Glomerular endothelial cell (primary cell): ENCODE measurements at places on chromosomes 11 and 22. TPM values are rescaled to one million over a fixed set of nuclear protein-coding genes. Genes with fewer than 3 reads are reported as not detected.

NXPE4 gene
- total RNA-seq: not detected in 2 replicates

DNA sequence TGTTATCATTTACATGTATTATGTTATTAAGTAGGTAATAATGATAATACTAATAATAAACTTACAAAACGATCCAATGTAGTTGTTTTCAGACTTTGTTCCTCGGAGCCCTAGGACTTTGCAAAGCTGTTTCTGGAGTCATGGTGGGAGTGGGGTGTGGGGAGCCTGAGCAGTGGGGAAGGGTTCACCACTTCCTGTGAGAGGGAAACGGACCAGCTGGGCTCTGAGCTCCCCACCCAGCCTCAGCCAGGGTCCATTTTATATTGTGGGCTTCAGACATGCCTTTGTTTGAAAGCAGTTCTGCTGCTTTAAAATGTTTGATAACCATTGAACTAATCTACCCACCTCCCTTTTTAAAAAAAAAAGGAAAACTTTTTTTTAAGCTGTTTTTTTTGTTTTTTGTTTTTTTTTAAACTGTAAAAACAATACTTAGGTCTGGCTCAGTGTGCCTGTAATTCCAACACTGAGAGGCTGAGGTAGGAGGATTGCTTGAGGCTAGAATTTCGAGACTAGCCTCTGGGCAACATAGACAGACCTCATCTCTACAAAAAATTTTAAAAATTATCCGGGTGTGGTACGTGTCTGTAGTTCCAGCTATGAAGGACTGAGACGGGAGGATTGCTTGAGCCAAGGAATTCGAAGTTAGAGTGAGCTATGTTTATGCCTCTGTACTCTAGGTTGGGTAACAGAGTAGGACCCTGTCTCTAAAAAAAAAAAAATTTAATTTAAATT lies 7.0 kb downstream of the SERPING1 start:
- DNase-seq: no peak

PHLDA2 gene
- total RNA-seq: 67.4 and 95.4 TPM in 2 replicates

DNA sequence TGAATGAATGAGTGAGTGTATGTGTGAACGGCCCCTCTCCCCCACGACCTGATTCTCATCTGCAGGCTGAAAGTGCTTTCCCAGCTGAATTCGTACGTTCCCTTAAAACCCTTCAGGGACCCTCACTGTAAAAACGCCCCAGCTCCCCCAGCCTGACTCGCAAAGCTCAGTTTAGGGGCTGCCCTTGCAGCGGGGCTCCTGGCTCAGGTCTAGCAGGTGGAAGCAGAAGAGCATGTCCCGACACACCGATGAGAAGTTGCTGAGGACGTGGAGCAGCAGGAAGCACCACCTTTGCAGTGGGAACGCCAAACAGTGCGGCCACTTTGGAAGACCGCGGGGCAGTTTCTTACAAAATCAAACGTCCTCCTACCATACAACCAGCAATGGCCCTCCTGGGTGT lies 3.6 kb upstream of the MRPL23 start:
- no peak for DNase-seq

DNA sequence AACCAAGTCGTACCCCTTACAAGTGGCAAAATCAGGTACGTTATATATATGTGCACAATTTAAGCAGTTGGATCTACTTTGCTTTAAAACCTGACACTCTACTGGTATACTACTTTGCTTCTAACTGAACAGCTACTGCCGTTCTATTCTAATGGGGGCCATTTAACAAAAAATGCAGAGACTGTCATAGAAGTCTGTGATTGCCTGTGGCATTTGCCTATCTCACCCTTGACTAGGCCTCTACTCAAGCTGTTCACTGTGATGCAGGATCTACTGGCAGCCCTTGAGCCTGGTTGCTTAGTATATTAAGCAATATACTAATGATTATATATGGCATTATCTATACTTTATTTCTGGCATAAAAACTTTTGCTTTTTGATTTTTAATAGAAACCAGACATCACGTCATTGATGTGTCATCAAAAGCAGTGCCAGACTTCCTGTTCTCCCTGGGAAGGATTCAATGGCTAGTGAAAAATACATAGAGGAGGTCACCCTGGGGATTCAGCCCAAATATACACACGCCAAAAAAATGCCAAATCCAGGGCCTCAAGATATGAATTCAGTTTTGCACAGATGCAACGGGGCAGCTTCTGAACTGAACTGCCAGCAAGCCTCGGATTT lies 40.0 kb upstream of the FIBIN start:
- no peak for DNase-seq

C11orf87 gene
- total RNA-seq: 0.12 TPM in 1 of 2 replicates, not detected in the other

DNA sequence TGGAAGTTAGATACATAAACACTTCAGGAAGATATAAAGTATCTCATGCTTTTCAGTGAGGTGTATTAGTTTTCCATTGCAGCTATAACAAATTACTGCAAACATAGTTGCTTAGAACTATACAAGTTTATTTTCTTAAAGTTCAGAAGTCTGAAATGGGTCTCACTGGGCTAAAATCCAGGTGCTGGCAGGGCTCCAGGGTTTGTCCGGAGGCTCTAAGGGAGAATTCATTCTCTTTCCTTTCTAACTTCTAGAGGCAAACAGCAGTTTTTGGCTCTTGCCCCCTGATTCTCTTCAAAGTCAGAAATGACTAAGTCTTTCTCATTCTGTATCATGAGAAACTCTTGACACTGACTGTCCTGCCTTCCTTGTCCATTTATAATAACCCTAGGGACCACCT lies 138.8 kb downstream of the AASDHPPT start:
- DNase-seq: no peak

DNA sequence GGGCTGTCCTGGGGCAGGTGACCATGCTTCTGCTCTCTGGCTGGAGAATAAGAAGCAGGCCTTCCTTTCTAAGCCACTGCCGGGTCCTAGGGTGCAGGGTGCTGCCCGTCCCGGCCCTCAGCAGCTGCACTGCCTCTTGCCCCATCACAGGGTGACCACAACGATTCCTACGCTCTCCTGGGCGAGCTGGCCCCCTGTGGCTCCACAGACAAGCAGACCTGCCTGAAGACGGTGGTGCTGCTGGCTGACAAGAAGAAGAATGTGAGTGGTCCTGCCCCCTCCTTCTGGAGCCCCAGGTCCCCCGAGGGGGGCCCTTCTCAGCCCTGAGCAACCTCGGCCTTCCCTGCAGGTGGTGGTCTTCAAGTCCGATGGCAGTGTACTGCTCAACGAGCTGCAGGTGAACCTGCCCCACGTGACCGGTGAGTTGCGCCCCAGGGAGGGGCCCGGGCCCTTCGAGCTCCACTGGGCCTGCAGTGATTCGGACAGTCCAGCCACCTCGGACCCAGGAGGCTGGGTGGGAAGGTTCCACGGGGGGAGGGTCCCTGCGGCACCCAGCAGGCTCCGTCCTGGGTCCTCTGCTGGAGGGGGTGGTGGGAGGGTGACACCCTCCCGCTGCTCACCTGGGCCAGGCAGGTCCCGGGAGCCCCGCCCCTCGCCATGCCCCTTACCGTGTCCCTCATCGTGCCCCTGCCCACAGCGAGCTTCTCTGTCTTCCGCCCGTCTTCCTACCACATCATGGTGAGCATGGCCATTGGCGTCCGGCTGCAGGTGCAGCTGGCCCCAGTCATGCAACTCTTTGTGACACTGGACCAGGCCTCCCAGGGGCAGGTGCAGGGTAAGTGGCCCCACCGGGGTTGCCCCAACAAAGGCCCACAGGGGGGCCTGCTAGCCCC lies 8.3 kb downstream of the MUC2 start:
- DNase-seq: no peak

DNA sequence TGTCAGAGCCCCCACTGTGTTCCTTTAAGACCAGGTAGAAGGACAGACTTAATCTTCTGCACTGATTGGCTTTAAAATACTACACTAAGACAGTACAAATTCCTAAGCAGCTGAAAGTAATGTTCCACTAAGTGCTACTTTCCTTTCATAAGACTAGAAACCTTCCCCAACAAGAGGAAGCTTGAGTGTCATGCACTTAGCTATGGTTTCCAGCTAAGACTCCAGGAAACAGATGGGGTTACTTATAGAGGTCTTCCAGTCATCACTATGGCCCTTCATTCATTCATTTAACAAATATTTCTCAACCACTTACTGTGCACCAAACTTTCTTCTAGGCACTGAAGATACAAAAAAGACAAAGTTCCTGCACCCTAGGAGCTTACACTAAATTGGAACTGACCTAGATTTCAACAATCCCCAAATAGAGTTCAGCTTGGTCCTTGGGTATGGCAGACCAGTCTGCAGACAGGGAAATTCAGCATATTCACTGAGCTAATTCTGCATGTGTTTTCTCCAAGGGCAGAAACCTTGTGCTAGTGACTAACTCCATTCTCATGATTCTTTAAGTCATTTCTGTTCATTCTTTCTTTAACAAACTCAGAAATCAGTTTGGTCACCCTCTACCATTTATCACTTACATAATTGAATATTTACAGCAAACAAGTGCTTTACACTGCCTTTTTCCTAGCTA lies 178.4 kb upstream of the MTNR1B start:
- no peak for DNase-seq

DNA sequence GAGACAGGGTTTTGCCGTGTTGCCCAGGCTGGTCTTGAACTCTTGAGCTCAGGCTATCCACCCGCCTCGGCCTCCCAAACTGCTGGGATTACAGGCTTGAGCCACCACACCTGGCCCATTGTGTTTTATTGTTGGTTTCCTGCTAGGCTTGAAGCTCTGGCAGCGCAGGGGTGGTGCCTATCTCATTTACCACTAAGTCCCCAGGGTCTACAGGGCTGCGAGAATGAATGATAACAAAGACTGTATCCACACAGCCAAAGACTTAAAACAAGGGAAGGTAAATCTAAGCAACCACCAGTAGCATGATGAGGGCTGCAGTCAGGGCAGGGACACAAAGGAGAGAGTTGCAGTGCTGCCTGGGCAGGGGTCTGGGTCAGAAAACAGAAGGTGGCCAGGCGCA lies 37.3 kb upstream of the XBP1 start:
- DNase-seq: no peak

MYRF gene
- 6.0 and 10.7 TPM in 2 replicates for total RNA-seq

- DNase-seq: no peak
Observed at GRCh38 chr11:78187366-78188285, 800 bp downstream of the KCTD21 start.

LRRC51 gene
- total RNA-seq: 3.4 and 7.8 TPM in 2 replicates

APOL5 gene
- not detected in 2 replicates for total RNA-seq

GRCh38 chr11:114438303-114438702 lies 964 bp upstream of the REXO2 start:
- DNase-seq: peak; percentile 25

GRCh38 chr11:20112291-20113148 lies 47.8 kb downstream of the DBX1 start:
- peak; percentile 85 for DNase-seq

DNA sequence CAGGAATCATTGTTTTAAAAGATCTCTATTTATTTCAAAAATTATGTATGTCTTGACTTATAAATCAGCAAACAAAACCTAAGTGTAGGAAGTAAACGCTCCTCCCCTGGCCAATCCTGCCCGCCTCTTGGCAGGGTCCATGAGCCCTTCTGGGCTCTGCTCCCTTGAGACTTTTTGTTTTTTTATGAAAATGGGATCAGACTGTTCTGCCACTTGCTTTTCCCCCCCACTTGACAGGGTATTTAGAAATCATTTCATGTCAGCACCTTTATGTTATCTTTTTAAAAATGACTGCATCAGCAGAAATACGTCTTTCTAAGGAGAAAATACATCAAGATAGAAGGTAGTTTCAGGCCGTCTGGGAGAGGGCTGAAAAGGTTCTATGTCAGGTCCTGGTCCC lies 35.6 kb downstream of the FBLN1 start:
- no peak for DNase-seq

DNA sequence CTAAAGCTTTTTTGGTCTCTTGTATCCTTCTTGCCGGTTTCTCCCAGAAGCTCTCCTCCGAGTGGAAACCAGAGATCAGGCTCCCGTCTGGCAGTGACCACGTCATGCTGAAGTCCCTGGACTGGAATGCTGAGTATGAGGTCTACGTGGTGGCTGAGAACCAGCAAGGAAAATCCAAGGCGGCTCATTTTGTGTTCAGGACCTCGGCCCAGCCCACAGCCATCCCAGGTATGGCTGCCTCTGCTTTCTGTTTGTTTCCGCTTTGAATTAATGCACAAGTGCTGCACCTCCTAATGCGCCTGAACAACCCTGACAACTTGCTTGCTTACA lies 54.3 kb upstream of the TTC12 start:
- no peak for DNase-seq

DNA sequence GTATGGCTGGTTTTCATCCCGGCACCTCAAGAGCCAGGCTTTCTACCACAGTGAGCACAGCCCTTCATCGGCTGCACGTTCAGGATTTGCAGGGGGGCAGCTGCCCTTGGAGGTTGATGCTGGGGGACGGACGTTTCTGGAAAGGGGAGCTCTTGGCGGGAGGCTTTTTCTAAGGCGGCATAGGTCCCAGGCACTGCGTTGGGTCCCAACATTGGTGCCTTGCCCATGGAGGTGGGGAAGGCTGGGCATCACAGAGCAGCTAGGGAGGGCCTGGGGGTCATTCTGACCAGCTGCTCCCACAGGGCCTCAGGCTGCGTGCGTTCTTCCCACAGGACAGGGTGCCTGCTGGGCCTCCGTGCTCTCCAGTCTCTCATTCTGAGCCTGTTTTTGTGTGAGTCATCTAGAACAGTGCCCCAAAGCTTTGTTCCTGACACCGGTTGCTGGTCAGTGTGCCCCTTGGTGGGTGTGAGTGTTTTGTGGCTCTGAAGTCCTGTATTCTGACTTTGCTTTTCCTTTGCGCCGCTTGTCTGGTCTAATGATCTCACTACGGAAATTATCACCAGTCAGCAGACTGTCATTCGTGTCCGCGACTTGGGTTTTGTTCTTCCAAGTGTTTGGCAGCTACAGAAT lies 275.9 kb downstream of the TBC1D22A start:
- DNase-seq: no peak

DNA sequence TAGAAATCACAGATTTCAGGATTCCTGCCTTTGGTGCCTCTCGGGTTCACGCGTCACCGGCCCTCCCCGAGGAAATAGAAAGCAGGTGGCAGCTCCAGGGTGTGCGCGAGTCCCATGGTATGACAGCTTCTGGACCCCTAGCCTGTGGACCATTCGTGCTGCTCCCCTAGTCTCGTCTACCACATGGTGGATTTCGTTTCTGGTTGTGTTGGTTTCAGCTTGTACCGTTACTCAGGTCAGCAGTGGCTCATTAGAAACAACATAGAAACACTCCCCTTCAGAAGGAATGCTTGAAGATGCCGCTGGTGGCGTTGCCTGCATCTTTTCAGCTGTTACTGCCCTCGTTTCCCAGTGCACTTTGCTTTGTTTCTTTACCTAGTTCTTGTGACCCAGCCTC lies 700 bp downstream of the TTC17 start:
- DNase-seq: no peak

LGALS12 gene
- not detected in 2 replicates for total RNA-seq

DNA sequence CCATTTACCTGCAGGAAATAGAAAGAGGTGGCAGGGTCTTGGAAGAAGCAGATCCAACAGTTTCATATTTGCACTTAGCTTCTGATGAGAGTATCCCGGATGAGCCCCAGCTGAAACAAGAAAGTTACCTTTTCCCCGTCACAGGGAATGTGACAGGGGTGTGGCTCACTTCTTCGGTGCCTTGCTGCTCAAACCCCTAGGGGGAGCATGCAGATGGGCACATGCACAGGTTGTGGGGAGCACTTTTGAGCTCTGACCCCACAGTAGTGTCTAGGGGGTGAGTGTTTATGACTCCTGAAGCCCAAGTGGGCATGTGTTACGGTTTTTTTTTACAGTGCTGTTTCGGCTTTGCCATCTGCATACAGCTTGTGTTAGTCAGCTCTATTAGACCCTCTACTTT lies 1221.0 kb downstream of the JRKL start:
- DNase-seq: no peak
